ENCODE measurements at places on chromosomes 5 and 9.
A peak's percentile ranks its signal among the peaks of the same experiment; 100 is the strongest.

GRCh38 chr9:89839952-89840351, 235.1 kb downstream of the GADD45G start:
- no peak for DNase-seq

GRCh38 chr9:129500161-129500862, 120.6 kb downstream of the C9orf50 start:
- no peak for DNase-seq

GRCh38 chr9:83067579-83067978, 4.6 kb upstream of the RASEF start:
- no peak for DNase-seq

DNA sequence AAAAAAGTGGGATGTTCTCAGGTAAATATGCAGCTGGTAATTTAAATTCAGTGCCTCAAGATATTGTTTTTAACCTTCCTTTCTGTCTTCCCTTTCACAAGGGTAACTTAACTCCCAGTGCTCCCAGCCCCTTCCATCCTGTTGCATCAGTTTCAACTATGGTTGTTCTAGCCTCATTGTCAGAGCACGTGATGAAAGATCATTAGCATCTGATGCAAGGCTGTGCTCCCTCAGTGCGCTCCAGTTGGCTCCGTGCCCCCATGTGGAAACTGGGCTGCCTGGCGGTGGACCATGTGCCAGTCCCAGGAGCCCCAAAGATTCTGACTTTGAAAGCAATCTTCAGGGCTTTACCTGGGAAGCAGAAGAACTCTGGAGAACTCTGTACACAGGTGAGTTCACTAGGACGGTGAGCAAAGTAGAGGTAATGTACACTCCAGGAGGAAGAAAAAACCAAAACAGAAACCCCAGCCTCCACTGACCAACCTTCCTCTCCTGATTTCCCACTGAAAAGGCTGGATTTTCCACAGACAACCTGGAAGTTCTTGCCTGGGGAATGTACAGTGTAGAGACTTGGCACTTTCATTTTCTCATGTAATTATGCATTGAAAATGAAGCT, 96.9 kb downstream of the SLC1A3 start:
- no peak for DNase-seq

GRCh38 chr5:177437623-177438022, 9.0 kb upstream of the PRR7 start:
- DNase-seq: no peak

DNA sequence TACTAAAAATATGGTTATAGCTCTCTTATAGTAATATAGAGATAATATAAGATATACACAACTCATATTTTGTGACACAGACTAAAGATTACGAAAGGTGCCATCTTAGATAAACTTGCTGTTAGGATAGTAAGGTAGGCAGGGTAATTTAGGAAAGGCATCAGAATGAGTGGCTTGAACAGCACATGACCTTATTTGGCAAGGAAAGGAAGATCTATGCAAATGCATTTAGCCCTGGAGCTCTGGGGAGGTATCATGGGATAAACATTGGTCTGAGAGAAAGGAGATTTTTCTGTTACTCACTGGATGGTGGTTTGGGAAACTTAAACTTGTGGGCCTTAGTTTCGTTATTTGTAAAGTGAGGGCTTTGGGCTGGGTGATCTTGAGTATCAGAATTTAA, 65.8 kb downstream of the KCTD16 start:
- no peak for DNase-seq

DNA sequence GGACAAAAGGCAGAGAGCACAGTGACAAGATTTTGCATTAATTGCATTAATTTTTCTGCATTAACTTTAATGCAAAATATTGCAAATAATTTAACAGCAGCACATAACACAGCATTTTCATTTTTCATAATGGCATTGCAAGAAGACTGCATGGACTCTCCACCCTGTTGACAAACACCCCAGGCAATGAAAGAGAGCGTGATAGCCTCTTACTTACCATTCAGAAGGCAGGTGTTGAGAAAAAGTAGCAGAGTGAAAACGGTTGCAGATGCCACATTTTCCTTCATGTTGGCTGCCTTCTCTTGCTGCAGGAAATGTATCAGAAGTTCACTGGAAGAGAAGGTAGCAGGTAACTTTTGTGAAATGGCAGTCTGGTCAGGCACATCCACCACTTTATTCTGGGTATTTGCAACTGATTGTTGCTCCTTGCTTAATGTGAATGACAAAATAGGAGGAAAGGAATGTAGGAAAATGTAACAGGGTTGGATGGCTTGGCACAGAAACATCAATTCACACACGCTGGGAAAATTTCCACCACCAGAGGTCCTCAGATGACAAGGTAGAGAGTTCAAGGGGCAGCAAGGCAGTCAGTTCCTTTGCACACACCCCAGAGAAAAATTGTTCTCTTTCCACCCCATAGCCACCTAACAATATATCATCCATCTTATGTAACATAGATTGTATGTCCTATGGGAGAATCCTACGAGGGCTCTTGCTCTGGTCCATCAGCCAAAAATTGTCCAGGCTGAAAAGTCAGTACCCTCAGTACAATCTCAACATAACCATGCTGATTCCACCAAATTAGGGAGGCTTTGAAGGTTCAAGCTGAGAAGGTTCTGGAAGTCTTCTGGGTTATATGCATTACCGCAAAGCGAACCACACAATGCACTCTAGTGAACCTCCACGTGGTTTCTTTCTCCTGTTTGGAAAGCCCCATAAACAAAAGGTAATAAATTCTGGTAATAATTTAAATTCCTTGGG, 41.9 kb upstream of the AGXT2 start:
- peak; percentile 31 for DNase-seq

- DNase-seq: no peak
Measured at GRCh38 chr9:130183133-130183762, 11.0 kb downstream of the NCS1 start.

- DNase-seq: no peak
Measured at GRCh38 chr5:2691530-2691929, 59.9 kb downstream of the IRX2 start.

DNA sequence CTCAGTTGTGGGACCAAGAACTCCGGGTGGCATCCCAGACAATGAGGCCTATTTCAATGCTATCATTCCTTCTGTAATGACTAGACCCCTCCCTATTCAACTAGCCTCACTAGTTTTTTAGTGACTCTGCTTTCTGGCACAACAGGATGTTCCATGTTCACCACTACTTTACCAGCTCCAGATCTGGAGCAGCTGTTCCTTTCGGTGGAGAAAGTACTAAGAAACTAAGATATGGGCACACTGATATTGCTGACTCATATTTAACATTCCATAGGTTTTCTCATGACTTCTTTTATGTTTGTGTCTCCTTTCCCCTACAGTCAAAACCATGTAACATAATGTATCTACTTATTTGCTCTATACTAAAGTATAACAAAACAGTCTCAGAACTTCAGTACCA, 24.1 kb downstream of the IL33 start:
- no peak for DNase-seq

GRCh38 chr9:10525972-10526371, 86.8 kb downstream of the PTPRD start:
- no peak for DNase-seq

DNA sequence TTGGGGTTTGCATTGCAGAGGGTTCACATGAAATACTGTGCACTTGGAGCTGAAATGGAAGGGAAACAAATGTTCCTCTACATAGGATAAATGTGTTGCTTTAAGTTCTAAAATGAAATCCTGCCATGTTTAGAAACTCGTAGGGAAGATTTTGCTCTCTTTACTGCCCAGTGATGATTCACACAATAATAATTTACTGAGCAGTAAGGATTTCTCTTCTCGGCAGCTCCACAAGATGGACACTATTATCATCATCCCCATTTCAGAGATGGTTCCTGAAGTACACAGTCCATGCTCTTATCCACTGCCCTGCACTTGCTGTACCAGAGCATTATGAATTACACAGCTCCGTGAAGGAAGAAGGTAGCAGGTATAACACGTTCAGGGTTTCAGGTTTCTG, 4.1 kb downstream of the HACD4 start:
- no peak for DNase-seq

GRCh38 chr9:106334081-106334480, 528.9 kb upstream of the ZNF462 start:
- no peak for DNase-seq

DNA sequence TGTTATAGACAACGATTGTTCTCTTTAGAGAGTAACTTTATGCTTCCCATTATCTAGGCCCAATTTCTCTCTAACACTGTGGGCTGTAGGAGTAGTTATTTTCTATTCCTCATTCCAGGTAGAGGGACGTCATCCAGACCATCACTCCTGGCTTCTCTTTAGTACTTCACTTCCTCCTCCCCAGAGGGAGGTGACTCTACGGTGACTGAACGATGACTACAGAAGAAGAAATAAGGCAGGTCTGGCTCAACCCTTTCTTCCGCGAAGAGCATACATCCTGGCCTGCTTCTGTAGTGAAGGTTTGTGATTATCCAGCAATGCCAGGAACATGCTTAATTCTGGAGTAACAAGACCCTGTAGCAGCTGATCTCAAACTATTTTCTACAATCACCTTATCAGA, 50.8 kb downstream of the HMGCR start:
- no peak for DNase-seq

DNA sequence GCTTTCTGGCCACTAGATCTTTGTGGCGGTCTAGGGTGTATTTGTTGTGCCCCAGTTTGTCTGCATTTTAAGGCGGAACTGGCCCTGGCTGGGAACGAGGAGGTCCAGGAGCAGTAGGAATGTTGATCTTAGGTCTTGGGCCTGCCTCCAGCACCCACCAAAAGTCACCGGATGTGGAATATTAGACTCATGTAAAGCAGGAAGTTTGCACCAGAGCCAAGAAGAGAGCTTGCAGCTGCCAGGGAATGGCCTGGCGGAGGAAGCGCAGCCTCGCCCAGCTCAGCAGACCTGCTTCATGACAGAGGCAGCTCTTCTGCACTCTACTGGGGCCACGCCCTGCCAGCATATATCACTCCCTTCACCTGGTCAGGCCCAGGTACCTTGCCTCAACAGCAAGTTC, 3.3 kb downstream of the GPX3 start:
- DNase-seq: no peak

DNA sequence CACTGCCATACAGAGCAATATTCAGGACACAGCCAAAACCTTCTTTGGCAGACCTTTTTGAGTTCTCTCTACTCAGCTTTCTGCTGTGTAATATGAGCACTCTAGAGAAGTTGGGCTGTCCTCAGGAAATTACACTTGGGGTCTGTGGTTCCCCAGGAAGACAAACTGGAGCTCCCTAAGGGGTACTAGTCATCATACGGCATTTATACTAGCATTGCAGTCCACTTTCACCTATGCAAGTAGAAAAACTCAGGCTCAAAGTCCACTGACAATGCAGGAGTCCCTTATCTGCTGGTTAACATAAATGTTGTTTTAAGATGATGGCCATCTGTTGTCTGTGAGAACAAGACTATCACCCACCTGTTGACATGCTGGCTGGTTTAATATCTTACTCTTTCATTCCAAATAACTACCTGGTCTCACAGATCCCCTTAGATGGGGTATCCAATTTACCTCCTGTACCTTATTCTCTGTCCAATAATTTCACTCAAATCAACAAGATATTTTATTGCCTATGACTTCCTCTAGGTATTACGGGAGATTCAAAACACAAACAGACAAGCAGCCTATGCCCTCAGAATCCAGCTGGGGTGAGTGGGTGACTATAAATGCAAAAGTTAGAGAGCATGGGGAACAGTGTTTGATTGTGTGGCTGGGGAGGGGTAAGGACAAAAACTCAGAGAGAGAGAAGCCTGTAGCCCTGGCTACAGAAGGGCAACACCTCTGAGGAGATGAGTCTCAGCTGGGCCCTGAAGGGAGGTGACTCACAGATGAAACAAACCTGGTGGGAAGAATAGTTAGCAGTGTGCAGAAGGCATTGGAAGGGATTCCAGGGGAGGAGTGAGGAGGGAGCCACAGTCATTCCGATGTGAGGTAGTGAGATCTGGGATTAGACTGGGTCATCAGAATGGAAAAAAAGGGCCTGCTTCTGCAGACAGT, 10.2 kb downstream of the DOCK8 start:
- DNase-seq: no peak

DNA sequence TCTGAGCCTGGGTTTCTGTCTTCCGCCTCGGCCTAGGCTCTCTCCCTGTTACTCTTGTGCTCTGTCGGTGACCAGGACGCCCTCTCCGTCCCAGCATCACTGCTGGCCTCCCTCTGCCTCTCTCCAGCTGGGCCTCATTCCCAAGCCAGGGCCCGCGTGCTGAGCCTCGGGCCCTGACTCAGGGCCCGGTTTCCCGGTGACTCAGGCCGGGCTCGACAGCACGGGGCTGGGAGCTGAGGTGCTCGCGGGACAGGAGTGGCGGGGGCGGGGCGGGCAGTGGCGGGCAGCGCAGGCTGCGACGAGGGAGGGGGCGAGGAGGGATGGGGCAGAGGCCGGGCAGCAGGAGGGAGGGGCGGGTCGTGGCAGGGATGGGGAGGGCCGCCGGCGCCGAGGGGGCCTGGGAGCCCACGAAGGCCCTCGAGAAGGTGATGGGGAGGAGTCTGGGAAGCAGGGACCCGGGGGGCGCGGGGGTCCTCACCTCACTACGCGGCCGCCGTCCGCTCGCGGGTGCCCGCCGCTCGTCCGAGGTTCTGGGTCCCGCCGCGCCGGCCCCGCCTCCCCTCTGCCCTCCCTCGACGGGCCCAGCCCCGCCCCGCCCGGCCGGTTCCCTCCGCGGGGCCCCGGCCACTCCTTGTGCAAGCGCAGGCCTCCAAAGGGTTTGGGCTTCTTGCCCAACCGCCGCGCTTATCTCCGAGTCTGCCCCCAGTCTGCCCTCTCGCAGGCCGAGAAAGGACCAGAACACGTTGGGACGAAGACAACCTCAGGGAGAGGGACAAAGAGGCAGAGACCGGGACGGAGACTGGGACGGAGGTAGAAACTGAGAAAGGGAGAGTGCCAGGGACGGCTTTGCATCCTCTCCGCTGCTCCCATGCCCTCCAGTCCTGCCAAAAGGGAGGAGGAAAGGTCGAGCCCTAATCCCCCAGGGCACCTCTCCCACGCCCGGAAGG, at the start of gene ARAP3:
Gene ARAP3 (minus strand): TSS at position 536 of the 947 bp plus-strand sequence. CDS start 1,744 bp downstream, outside the sequence.
- no peak for DNase-seq

GRCh38 chr5:74272831-74273451, 367.6 kb downstream of the ENC1 start:
- no peak for DNase-seq

DNA sequence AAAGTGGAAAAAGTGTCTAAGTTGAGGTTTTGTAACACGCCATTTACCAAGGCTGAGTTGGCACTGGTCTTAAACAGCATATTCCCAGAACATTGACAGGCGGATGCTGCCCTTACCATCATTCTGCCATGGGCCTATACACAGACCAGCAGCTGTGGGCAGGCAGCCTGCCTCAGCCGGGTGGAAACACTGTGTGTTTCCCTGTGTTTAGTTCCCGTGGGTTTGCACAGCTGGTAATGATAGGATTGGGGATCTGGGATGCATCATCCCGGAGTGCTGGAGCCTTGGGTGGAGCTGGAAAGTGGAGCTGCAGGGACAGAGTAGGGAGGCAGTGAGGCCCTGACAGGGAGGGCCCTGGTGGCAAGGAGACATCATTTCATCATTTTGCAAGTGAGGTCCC, 5.5 kb upstream of the FGD3 start:
- DNase-seq: no peak

GRCh38 chr9:90838581-90839154, 37.0 kb downstream of the SYK start:
- DNase-seq: no peak

GRCh38 chr5:127744241-127744640, 41.0 kb downstream of the CCDC192 start:
- no peak for DNase-seq

GRCh38 chr5:149646564-149646963, 65.3 kb downstream of the ARHGEF37 start:
- no peak for DNase-seq

Measured in activated CD4-positive, alpha-beta T cell treated with anti-CD3 and anti-CD28 coated beads for 24 hours (primary cell).